Stimulated activated CD4-positive, alpha-beta T cell treated with anti-CD3 and anti-CD28 coated beads, TNF-alpha, amount 100 ng/mL, for 48 hours (primary cell): ENCODE measurements at places on chromosomes 2 and 18.

GRCh38 chr2:79453918-79454317, 58.9 kb upstream of the CTNNA2 start:
- DNase-seq = no peak

- DNase-seq = no peak
Observed at GRCh38 chr2:121721926-121722325, 14.7 kb downstream of the NIFK start.

- DNase-seq = peak; percentile 10
Observed at GRCh38 chr2:237603718-237604362, 13.3 kb upstream of the RAB17 start.

DNA sequence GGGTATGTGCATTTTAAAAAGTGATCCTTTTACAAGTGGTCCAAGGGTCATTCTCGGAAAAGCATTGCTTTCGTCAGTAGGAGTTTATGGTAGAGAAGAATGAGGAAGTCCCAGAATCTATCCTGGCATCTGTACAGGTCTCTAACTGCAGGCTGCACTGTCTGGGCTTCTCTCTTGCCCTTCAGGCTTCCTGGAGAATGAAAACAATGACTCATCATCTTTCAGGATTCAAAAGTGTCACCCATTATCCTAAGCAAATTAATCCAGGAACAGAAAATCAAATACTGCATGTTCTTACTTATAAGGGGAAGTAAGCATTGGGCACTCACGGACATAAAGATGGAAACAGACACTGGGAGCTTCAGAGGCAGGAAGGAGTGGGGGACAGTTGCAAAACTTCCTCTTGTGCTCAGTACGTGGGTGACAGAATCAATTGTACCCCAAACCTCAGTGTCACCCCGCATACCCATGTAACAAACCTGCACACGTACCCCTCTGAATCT, 60.2 kb upstream of the TXNDC2 start:
- DNase-seq = no peak

DNA sequence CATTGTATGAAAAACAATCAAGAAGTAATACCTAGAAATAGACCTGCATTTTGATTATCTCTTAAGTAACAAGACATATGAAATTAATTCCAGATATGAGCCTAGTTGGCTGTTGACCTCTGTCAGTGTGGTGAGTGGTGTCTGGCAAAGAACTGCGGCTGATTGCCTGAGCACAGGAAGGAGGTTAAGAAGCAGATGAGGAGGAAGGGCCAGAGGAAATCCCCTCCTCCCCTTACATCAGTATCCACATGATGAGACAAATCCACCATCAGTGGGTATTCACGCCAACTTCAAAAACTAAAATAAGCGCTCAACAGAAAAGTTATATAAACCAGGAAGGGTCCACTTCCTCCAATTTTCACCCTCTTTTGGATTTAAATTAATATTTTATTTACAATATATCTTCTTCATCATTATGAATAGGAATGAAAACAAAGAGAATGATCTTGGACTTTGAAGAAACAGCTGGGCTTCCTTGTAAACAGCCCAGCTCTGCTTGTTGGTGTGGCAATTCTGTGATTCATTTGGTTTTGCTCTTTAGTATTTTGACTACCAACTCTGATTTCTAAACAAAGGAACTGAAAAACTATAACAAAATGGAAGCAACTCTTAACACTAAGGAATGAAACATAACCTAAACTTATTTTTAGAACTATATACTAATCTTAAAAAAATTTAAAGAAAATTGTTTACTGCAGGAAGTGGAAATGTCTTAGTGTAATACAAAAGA, 27.3 kb downstream of the RFTN2 start:
- no peak for DNase-seq

DNA sequence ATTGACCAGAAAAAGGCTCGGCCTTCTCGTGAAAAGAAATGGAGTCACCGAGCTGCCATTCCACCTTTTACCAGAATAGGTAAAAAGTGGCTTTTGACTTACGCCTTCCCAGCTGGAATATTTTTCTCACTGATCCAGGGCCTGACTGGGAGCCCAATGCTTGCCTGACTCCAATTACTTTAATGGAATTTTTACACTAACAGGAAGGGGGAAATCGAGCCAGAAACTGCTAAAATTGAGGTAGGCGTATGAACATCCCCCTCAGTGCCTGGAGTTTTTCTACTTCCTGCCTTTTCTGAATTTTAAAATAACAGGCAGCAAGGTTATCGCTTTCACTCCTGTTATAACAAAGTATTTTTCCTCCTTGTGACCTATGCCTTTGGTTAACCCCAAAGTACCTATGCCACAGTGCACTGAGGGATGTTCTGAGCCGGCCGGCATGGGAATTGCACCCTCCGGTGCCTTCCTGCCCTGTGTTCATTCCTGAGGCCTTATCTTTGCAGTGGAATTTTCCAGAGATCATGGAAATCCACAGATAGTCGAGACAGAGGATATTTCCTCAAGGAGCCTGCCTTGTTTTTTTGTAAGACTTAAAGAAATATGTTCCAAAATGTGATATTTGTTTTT, 18.3 kb upstream of the RPL31 start:
- DNase-seq = no peak

GRCh38 chr18:23324056-23324811, 128.9 kb upstream of the RIOK3 start:
- DNase-seq = no peak

GRCh38 chr18:70288171-70288850, 534 bp upstream of the SOCS6 start:
- DNase-seq = no peak

DNA sequence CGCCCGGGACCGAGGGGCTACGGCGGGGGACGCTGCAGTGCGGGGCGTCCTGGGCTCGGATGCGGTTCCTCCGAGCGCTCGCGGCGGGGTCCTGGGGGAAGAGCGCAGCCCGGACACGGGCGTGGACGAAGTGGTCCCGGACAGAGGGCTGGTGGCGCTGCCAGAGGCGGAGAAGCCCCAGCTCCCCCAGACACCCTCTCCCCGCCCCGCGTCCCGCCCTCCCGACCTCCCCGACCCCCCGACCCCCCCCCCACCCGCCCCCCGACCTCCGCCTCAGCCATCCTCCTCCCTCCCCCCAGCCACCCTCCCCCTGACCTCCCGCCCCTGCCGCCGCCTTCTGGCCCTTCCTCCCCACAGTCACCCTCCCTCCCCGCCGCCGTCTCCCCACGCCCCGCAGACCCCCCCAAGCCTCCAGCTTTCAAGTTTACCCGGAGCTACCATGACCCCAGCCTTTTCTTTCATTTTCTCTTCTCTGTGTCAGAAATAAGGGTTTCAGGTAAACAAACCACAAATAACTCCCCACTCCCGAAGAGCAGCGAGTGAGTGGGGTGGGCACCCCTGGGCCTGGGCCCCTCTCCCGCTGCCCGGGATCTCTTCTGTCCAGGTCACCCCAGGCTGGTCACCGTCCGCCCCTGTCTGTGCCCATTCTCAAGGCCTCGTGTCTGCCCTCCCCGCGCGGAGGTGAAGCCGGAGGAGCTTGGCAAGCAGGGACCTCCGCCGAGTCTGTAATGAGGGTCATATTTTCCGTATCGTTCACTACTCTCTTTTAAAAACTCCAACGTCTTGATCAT, 5.1 kb downstream of the NFATC1 start:
- no peak for DNase-seq

- no peak for DNase-seq
Observed at GRCh38 chr2:176535467-176536113, 266.3 kb downstream of the MTX2 start.

DNA sequence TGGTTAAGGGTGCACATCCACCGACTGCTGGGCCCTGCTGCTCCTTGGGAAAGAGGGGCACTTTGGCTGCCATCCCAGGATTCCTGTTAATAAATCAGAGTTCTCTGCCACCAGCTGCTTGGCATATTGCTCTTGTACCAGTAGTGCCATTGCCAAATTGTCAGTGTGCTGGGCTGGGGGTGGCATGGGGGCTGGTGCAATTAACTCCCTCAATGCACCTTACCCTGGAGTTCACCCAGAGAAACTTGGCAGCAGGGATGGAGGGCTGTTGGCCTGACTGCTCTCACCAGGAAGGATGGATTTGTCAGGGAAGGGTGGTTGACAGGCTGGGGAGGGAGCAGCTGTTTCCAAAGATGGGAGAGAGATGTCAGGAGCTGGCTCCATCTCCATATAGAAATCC, 94.6 kb upstream of the SKOR2 start:
- no peak for DNase-seq

GRCh38 chr2:203484266-203485112, 50.6 kb downstream of the RAPH1 start:
- no peak for DNase-seq

- no peak for DNase-seq
Observed at GRCh38 chr2:195810340-195811098, 153.5 kb downstream of the SLC39A10 start.

- DNase-seq = no peak
Observed at GRCh38 chr2:61018318-61018755, 282 bp upstream of the PUS10 start.
